Stimulated activated CD8-positive, alpha-beta memory T cell treated with anti-CD3 and anti-CD28 coated beads, Interleukin-4, amount 100 ng/mL, for 4 hours (primary cell): ENCODE measurements at places on chromosomes 3 and 15.

DNA sequence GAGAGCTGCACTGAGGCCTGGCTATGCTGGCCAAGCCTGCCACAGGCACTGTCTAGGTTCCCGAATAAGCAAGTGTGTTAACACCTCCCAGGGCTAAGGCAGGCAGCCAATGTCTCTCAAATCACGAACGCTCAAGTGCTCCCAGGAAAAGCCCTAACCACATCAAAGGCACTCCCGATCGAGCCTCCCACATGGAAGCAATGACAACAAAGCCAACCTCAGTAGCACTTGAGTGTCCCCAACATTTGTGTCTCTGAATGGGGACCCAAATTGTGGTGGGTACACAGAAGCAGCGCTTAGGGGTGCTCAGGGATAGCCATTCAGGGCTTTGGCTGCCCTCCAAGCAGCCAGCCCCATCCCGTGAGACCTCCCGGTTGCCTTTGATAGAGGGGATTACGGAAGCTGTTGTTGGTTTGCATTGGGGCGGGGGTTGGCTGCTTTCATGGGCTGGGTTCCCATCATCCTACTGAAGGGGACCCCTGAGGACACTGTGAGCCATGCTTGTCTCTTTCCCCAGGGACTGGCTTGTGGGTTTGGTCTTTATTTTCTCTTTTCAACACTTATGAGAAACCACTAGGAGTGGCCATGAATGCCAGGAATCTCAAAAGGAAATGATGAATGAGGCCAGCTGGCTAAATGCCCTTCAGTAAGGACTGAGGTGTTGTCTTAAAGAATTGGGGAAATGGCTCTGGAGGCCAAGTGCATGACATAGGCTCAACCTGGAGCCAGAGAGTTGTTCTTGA is 234.1 kb upstream of the FEZF2 start:
- DNase-seq = no peak

DNA sequence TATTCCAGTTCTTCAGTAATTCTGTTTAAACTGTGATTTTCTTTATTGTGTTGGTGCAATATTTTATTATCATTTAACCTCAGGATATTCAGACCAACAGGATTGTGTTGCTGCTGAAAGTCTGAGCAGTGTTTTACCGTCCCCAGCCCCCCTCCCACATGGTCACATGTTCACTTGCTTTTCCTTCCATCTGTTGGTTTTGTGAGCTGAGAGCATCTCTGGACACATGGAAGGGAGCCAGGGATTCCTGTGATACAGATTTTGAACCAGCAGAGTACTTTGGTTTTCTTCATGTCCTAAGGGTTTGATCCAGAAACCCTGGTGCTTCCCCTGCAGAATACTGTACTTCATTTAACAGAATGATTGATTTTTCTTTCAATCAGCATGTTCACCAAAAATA is 11.9 kb downstream of the ARRDC4 start:
- no peak for DNase-seq

GRCh38 chr3:52503788-52504424 is 8.8 kb downstream of the STAB1 start:
- no peak for DNase-seq

- no peak for DNase-seq
Observed at GRCh38 chr15:69096196-69096595, 64.2 kb upstream of the GLCE start.

DNA sequence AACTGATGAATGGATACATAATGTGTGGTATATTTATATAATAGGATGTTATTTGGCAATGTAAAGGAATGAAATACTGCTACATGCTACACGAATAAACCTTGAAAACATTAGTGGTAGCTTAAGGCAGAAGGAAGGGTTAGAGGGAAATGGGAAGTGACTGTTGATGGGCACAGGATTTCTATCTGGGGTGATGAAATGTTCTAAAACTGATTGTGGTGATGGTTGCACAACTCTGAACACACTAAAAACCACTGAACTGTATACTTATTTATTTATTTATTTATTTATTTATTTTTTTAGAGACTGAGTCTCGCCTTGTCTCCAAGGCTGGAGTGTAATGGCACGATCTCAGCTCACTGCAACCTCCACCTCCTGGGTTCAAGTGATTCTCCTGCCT is 24.8 kb upstream of the SHISA5 start:
- DNase-seq = no peak

DNA sequence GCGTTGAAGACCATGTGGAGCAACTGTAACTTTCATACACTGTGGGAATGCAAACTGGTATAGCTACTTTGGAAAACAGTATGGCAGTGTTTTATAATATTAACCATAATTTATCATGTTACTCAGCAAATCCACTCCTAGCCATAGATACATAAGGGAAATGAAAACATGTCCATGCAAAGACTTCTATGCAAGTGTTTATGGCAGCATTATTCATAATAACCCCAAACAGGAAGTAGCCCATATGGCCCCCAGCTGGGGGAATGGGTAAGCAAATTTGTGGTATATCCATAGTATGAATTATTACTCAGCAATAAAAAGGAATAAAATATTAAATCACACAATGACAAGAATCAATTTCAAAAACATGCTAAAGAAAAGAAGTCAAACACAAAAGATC is 23.0 kb upstream of the GATA2 start:
- no peak for DNase-seq

DNA sequence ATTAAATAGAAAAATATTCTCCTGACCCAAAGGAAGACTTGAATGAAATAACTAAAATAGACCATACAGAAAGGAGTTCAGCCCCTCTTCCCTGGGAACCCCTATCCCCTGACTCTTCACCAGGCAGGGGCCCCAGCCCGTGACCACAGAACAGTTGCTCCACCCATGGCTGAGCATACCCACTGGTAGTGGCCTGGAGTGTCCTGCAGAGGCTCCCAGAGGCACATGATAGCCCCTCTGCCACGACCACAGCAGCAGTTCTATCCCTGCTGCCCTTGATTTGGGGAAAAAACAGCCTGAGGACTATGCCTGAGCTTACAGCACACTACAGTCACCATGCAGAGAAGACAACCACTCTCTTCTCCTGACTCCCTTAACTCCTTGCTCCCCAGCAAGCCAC is 31.8 kb downstream of the TTC14 start:
- no peak for DNase-seq

- no peak for DNase-seq
Observed at GRCh38 chr15:57440167-57440566, 63.9 kb downstream of the CGNL1 start.

- no peak for DNase-seq
Observed at GRCh38 chr3:56826831-56827722, 25.3 kb upstream of the ARHGEF3 start.

DNA sequence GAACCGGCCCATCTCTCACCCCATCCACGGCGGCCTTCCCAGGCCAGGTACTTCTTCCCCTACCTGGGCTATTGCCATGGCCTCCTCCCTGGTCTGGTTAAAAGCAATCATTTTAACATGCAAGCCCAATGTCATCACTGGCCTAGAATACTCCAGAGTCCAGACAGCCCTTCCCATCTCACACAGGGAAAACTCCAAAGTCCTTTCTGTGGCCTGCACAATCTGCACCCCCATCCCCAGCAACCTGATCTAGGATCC is 45.8 kb upstream of the SLCO2A1 start:
- no peak for DNase-seq

GRCh38 chr3:148879256-148879655 is 14.2 kb downstream of the CPA3 start:
- no peak for DNase-seq

GRCh38 chr15:31349233-31350141 is 22.9 kb downstream of the KLF13 start:
- no peak for DNase-seq

GRCh38 chr3:70277304-70277703 is 35.1 kb downstream of the MDFIC2 start:
- no peak for DNase-seq
